ENCODE measurements at places on chromosomes 1 and 21.

DNA sequence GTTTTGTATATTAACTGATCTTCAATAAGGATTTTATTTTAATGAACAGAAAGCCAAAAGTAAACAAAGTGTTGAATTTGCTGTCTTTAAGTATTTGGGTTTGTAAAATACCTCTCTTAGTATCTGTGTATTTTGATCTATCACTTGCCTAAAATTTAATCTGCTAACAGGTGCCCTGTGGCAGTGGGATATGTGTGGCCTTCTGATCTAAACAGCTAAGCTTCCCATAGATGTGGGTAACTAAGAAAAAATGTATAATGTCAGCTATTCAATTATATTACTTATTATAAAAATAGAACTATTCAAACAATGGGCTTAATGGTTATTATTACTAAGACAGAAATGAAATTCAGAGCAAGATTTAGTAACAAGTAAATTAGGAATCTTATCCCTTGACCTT, 15.2 kb downstream of the LRRC39 start:
- DNase-seq = no peak

DNA sequence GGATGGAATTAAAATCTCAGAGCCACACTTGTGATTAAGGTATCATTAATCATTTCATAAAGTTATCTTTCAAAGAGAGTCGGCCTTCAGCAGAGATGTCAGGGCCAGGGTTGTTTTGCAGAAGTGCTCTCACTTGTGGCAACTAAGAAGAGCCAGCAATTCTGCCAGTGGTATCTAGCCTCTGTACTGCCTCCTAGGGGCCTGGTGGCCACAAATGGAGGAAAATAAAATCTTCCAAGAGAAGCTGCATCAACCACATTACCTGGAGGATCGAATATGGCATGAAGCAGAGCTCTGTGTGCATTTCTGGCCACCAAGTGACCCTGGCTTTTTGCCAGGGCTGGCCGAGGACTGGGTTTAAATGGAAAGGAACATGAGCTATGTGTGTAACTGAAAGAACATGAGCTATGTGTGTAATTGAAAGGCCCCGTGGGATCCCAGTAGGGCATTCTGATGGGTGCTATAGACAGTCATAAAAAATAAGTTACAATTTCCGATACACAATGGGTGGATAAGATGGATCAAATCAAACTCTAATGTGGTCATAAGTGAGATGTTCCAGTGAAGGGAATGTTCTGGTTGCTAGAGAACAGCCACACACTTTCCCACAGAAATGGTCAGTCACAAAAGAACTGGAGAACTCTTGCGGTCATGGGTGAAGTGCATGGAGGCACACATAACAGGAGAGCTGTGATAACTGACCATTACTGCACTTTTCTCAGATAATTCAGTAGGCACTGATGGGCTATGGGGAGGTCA, 335.8 kb downstream of the CAMTA1 start:
- DNase-seq = no peak

GRCh38 chr1:18902523-18903290, at the start of gene ALDH4A1:
Gene ALDH4A1, minus strand, starts transcription at chr1:18902555. Its CDS starts 32 bp downstream, at chr1:18902523.
- peak; percentile 84 for DNase-seq

GRCh38 chr1:62903522-62903921, 119.6 kb downstream of the ATG4C start:
- DNase-seq = no peak

DNA sequence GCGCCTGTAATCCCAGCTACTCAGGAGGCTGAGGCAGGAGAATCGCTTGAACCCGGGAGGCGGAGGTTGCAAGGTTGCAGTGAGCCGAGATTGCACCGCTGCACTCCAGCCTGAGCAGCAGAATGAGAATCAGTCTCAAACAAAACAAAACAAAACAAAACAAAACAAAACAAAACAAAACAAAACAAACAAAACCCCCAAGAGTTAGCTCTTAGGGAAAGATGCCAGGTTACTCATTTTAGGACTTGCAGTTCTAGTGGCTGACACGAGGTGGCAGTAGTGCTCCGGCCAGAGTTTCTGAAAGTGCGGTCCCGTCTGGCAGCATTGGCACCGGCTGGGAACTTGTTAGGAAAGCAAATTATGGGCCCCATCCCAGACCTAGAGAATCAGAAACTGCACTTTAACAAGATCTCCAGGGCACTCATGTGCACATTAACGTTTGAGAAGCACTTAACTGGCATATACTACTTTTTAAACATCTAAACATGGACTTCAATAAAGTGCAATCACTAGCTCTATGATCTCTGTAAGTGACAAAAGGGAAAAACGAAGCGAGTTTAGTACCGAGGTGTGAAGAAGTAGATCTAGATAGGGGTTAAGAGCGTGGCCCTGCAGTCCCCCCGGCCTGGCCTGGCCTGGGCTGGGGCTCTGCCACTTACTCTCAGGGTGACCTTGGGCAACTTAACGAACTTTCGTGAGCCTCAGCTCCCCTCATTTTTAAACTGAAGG, 41.9 kb upstream of the TNFRSF1B start:
- DNase-seq = peak; percentile 69

DNA sequence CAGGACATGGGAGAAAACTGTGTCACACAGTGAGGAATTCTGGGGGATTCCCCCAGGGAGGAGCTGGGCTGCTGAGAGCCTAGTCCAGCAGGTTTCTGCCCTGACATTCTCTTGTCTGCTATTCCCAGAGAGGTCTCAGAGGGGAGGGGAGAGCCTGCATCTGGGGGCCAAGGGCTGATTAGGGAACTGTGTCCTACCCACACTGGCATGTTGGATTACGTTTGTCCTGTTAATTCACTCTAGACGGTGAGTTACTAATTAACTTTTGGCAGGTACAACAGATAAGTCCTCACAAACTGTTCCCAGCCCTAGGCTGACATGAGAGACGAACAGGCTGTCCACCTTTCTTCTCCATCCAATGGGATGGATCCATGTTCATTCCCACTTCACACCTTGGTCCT, 2.6 kb upstream of the SH3BGRL3 start:
- DNase-seq = no peak

DNA sequence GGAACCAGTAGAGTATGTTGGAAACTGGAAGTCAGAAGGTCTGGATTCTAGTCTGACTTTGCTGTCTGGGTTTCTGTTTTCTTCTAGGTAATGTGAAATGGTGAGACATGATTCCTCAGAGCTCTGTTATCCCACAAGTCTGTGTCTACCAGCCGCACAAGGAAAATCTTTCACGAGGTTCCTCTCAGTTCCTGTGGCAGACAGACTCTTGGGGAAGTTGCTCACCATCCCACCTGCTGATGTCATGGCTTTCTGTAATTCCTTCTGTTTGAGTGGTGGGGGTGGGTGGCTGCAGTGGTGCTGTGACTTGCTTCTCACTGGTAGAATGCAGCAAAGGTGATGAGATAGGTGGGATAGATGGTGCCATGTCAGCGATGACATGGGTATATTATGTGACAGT, 17.1 kb upstream of the SCMH1 start:
- DNase-seq = no peak

DNA sequence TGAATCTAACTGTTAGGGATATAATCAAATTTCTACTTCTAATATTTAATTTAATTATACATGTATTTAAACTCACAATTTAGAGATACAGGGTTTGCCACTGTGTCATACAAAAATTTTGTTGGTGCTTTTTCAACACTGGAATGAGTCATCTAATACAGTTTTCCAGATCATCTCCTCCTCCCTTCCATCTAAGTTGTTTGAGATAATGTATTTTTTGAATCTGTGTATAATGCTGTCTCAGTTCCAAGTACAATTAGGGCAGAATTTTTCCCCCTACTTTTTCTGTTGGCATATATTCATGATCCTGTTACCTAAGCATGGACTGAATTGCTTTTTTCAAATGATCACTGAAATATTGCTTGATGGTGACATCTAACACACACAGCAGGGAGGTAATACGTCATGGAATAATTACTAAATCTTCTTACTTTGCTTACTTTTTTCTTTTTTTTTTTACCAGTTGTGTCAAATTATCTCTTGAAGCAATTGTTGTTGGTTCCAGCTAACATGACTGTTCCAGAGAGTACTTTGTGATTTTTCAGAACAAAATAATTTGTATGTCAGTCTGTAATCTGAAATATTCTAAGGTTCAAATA, 146.0 kb downstream of the MAGI3 start:
- no peak for DNase-seq

GRCh38 chr1:235075048-235075776, 53.4 kb downstream of the TOMM20 start:
- peak; percentile 78 for DNase-seq

- no peak for DNase-seq
These were observed 32.3 kb downstream of the AGT start for GRCh38 chr1:230681599-230681998.

DNA sequence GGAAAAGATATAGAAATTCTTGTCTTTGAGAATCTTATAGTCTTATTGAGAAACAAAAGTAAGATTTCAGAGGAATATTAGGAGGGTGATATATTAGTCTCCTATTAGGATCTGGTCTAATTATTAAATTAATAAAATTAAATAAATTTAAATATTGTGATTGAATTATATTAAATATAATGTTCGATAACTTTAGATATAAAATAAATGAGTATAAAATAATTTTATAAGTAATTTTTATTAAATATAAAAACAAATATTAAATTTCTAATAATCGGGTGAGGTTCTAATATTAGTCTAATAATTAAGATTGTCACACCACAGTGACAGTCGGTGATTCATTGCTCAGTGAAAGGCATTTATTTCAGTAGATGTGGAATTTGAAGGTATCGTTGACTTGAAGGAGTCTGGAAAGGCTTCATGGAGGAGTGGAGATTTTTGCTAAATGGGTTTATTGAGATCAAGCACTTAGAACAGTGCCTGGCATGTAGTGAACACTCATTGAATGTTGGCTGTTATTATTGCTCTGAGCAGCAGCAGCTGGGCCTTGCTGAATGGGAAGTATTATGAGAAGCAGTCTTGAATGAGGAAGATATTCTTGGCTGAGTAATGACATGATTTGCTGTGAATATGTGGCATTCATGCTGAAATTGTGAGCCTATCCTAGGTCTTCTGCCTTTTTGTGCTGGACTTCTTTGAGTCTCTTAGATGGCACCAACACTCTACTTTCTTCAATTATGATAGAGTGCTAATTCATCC, 74.6 kb downstream of the USP25 start:
- DNase-seq = no peak

DNA sequence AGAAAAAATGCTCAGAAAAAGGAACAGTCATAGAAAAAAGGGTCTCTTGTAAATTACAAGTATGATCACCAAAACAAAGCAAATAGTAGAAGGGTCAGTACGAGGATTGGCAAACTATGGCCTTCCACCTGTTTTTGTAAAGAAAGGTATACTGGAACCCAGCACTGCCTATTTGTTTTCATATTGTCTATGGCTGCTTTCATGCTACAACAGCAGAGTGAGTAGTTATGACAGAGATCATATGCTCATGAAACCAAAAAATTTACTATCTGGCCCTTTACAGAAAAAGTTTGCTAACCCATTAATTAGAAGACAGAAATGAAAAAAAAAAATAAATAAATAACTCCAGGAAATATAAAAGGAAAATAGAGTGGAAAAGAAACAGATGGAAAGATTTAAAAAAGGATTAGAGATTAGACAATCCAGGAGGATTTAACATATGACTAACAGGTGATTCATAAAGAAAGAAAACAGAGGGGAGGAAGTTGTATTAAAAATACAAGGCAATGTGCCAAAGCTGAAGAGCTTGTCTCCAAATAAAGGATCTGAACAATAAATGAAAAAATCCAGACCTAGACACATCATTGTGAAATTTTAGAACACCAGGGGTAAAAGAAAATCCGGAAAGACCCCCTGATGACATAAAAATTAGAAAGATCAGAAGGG, 108.5 kb upstream of the SERTAD4 start:
- no peak for DNase-seq

- no peak for DNase-seq
These were observed at the start of gene CSF3R for GRCh38 chr1:36482724-36483388. Gene CSF3R, minus strand, starts transcription at chr1:36482913. Its CDS starts 3,417 bp downstream, at chr1:36479496.

GRCh38 chr21:44800971-44801467, 601 bp downstream of the UBE2G2 start:
- no peak for DNase-seq

DNA sequence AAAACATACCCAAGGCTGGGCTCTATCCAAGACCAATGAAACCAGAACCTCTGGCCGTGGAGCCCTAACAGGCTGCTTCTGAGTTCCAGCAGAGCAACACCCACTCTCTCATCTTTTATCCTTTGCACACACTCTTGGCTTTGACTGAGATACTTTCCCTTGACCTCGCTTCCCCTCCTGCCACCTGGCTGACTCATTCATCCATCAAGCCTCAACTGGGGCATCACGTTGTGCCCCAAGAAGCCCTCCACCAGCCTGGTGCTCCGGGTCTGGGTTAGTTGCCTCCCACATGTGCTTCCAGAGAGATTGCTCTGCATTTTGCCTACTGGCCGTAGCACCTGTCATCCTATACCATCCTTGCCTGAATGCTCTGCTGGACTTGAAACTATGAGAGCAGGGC, 34.5 kb upstream of the SERBP1 start:
- no peak for DNase-seq

All from stimulated activated CD4-positive, alpha-beta T cell treated with anti-CD3 and anti-CD28 coated beads, Interleukin-4, amount 100 ng/mL, for 4 hours (primary cell).